ENCODE measurements at places on chromosomes 2 and 18.

- no peak for DNase-seq
These were observed 115.8 kb upstream of the ZFP36L2 start for GRCh38 chr2:43341959-43342757.

DNA sequence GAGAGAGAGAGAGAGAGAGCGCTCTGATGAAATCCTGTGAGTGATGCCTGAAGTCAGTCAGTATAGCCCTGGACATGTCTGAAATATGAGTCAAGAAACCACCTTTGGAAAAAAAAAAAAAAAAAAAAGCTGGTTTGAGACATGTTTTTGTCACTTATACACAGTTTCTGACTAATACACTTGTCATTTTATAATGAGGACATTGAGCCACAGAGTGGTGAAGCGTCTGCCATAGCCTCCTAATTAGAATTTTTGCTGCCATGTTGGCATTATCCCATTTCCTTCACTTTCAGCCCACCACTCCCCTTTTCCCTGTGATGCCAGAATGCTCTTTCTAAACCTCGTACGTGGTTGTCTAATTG lies 15.7 kb upstream of the MYO3B start:
- DNase-seq, result no peak

GRCh38 chr2:40483549-40484243 lies 31.8 kb upstream of the SLC8A1 start:
- DNase-seq, result no peak

- no peak for DNase-seq
These were observed 731.4 kb downstream of the TSN start for GRCh38 chr2:122486705-122487415.

- DNase-seq, result no peak
These were observed 330.1 kb downstream of the CYRIA start for GRCh38 chr2:16335604-16335930.

GRCh38 chr2:207635468-207636200 lies 10.4 kb upstream of the METTL21A start:
- DNase-seq, result no peak

GRCh38 chr2:75605770-75606529 lies 40.6 kb upstream of the MRPL19 start:
- no peak for DNase-seq

GRCh38 chr2:100119235-100119634 lies 23.2 kb downstream of the AFF3 start:
- no peak for DNase-seq

DNA sequence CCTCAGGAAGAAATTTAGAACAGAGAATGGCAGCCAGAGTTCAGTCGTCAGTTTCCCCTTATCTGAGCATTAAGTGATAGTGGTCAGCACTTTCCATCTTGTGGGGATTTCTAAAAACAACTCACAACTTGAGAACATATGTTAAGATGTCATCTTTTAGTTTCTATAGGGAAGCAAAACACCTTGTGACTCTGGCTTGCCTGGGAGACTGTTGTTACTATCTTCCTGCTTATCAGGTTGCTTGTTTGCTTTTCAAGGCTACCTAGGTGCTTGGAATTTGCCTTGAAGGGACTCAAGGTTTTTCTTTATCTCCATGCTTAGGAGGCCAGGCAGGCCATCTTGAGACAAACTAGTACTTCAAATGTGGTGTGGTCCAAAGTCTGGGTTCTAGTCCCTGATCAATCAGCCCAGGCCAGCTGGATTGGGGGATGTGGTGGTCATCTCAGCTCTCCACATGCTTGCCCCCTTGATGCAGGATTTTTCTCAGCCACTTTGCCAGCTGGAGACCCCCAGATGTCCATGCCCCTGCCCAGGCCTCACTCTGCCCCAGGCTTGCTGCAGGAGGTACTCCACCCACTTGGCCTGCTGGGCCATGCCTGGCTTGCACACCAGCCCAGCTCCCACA lies 125.9 kb downstream of the LYPD1 start:
- no peak for DNase-seq

GRCh38 chr2:109499566-109499965 lies 114.2 kb downstream of the SEPTIN10 start:
- peak; percentile 41 for DNase-seq

- DNase-seq, result no peak
These were observed 109.8 kb upstream of the SIX2 start for GRCh38 chr2:45119038-45119437.

DNA sequence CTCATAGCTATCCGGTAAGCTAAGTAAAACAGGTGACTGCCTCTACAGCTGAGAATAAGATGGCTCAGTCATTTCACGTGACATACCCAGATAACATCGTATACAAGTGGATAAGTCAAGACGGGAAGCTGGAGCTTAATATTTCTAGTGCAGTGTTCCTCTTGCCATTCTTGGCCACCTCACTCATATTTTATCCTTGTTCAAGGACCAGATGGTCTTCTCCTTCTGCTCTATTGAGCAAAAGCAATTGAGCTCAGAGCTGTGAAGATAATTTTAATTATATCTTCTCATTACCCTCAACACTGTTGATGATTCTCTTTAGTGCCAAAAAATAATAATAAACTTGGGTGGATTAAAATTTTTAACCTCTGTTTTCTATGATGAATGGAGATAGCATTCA lies 201.1 kb downstream of the DCC start:
- no peak for DNase-seq

DNA sequence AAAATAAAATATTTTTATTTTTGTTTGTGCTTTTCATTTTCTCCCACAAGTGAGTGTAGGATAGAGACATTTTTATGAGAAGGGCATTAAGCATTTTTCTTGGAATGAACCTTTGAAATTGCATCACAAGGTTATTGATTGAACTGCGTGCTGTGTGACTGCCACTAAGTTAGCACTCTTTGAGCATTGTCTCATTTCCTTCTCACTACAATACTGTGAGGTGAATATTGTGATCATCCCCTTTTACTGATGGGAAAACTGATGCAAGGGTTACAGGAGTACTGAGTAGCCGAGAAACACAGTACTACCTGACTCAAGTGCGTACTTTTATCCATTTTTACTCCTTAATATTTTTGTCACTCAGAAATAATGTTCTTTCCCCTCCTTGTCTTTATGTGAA lies 2.0 kb downstream of the NBEAL1 start:
- DNase-seq, result no peak

- DNase-seq, result peak; percentile 59
These were observed 68.4 kb downstream of the POLR1A start for GRCh38 chr2:86037141-86037794.

DNA sequence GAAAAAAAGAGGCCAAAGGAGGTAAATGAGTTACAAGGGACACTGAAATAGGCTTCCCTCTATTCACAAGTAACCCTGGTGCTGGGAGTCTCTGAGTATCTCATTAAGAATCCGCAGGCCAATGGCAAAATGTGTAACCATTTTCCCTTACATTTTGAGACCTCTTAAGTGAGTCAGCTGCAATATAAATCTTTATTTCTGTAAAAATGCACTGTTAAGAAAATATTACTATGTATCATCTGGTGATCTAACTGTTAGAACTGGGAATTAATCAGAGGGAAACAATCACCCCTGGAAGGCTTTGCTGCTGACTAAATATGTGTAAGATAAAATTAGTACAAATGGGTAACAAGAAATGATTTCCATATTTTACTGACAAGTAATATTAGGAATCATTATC lies 483.1 kb upstream of the CHST9 start:
- DNase-seq, result no peak

GRCh38 chr2:9288233-9288632 lies 81.6 kb downstream of the ASAP2 start:
- DNase-seq, result no peak

DNA sequence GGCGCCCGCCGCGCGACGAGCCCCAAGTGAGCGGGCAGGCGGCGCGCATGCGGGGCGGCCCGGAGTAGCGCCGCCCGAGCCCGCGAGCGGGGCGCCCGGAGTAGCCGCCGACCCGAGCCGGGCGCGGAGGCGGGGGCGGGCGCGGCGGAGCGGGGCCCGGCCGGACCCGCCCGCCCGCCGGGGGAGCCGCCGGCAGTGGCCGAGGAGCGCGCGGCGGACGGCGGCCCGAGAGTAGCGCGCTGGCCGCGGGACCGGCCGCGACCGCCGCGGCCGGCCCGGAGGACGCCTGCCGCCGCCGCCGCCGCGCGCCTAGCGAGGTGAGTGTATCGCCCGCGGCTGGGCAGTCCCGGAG lies at the start of gene GALNT1:
GALNT1 (plus strand) TSS at position 195 of the 352 bp plus-strand sequence. CDS start 72,923 bp downstream, outside the sequence.
- no peak for DNase-seq

GRCh38 chr2:60957643-60958042 lies 59.9 kb upstream of the PEX13 start:
- DNase-seq, result no peak

DNA sequence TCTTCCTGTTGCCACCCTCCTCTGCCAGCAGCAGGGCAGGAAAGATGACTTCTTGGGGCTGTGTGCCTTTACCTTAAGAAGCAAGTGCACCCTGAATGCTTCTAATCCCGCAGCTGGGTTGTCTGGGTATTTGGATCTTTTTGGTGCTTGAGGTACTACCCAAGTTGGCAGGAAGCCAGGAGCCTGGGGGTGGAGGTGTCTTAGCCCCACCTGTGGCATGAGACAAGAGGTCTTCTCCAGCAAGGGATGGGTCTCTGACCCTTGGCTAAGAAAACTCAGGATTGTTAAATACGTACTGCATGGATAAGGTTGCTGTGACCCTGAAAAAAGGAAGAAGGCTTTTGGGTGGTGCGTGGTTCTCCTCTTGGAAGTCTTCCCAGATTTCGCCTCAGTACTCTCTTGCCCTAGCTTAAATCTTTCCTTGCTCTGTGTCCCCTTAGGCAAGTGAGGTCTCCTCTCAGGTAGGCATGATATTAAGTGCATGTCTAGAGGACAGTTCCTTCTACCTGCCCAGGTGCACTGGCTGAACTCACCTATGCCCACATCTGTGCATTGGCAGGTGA lies 4.3 kb downstream of the HPCAL1 start:
- no peak for DNase-seq

- no peak for DNase-seq
These were observed 55.5 kb downstream of the RIT2 start for GRCh38 chr18:43060020-43060419.

DNA sequence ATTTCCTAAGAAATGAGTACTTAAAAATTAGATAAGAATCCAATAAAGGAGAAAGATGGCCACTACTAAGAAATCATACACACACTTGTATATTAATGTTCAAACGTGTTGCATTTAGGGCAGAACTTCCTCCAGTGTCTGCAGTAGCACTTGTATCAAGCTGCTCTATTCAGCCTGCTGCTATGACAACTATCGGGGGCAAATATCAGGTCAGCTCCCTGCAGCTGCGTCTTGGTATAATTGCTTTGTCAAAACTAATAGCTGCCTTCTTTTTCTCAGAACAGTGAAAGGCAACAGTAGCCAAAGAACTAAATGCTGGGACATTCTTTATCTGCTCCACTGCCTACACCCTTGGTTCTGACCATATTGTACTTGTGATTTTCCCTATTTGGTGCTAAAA lies 300.7 kb downstream of the NOL4 start:
- DNase-seq, result no peak

GRCh38 chr2:128329607-128330006 lies 10.9 kb upstream of the HS6ST1 start:
- DNase-seq, result no peak

DNA sequence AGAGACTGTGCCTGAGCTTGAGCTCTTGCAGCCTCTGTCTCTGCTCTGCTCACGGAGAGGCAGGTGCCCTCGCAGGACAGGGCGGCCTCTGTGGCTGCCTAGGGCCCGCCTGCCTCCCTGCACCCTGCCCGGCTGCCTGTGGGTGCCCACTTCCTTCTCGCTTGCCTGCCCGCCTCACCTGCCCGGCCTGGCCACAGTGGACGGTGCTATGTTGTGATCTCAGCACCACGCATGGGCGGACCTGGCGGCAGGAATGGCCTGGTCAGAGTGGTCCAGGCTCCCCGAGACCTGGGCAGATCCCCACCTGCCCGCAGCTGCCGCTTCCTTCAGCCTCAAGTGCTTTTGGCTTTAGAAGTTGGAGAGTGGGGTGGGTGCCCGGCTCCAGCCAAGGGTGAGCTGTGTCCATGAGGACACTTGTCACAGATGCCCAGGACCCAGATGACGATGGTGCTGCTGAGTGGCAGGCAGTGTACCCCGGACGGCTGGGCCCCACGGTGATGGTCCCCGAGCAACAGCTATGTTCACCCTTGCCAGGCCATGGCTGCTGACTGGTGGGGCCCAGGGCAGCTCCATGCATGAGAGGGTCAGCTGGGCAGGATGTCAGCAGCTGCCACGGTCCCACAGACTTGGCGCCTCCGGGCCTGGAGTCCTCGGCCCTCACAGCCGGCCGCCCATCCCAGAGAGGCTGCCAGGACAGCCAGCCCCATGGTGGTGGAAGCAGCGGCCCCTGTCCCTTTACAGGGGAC lies 25.3 kb downstream of the RTP5 start:
- no peak for DNase-seq

DNA sequence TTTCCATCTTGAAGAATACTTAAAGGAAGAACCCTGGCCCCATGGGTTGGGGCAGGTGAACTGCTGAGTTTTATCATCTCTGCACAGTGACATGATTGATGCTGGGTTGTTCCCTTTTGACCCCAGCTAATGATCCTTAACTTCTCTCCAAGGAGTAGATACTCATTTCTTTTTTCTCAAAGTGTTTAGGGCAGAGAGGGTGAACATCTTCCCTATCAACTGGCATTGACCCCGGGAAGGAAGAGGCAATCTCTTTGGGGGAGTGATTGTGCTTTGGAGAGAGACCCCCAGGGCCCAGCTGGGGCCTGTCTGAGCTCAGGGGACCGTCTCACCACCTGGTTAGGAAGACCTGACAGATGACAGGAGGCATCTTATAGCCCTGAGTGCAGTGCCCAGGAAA lies 190.6 kb downstream of the FHOD3 start:
- no peak for DNase-seq
